Stimulated activated CD4-positive, alpha-beta T cell treated with anti-CD3 and anti-CD28 coated beads, Interleukin-15, amount 100 ng/mL, for 24 hours (primary cell): ENCODE measurements at places on chromosomes 16 and 17.

GRCh38 chr16:58276346-58276951, 18.4 kb downstream of the PRSS54 start:
- DNase-seq = no peak

DNA sequence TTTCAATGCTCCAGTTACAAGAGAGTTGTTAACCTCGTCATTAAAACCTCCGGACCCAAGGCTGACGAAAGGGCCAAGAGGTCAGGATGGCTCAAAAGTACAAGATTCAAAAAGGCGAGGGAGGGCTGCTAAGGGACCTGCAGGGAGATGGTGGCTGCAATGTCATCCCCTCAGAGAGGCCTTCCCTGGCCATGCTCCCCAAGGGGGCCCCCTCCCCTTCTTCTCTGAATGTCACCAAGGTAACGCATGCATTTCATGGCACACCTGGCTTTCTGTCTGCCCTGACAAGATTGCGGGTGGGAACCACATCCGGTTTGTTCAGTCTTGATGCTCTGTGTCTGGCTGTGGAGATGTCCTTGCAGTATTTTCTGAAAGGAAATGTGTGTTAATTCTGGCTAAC, 89.9 kb downstream of the C16orf78 start:
- DNase-seq = peak; percentile 77

DNA sequence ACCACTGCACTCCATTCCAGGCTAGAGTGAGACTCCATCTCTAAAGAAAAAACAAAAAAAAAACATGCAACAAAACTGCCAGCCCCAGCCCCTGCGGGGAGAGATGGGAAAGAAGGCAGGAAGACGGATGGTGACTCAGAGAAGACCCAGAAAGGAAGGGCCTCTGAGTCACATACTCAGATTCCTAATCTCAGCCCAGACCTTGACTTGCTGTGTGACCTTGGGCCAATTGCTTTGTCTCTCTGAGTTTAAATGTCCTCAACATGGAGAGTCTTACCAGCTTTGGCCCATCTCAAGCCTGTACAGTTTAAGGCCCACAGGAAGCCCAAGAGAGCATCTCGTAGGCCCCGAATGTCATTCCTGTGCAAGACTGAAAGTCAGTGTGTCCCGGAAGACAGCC, 86.5 kb upstream of the LHX1 start:
- peak; percentile 50 for DNase-seq

DNA sequence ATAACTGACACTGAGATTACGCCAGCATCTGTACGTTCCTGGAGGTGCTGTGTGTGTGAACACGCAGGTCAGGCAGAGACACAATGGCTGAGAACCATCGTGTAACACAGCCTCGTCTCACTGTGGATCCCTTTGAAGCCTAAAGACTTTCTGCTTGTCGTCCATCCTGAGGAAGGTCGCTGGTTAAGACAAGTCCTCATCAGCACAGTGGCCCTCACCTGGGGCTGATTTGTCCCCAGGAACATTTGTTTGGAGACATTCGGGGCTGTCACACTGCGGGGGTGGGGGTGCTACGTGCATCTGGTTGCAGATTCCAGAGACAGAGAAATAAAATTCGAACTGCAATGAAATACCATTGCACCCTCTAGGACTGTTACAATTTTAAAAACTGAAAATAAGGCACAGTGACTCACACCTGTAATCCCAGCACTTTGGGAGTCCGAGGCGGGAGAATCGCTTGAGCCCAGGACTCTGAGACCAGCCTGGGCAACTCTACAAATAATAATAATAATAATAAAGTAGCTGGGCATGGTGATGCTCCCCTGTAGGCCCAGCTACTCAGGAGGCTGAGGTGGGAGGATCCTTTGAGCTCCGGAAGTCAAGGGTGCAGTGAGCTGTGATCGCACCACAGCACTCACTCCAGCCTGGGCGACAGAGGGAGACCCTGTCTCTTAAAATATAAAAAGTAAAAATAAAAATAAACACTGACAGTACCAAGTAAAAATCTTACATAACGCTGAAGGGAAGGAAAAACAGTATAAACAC, 112.0 kb upstream of the METRNL start:
- no peak for DNase-seq
